ENCODE measurements at places on chromosomes 3 and 15.

DNA sequence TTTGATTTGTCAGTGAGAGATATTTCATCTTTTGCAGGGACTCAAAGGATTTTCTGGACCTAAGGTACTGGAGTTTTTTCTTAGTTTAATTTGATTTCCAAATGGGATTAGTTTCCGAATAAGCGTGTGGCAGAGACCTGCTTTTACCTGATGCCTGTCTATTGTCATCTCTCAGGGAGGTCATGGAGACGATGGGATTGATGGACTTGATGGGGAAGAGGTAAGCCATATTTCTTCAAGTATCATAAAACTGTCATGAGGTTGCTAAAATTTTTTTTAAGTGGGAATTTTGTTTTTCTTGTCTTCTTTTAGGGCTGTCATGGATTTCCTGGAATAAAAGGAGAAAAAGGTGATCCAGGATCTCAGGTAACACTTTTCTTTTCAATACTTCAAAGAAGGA is 60.5 kb downstream of the COL6A5 start:
- DNase-seq, result peak; percentile 76

GRCh38 chr3:72590732-72591221 is 257.5 kb downstream of the SHQ1 start:
- DNase-seq, result peak; percentile 27

GRCh38 chr3:71511037-71511436 is 72.5 kb downstream of the FOXP1 start:
- DNase-seq, result no peak

DNA sequence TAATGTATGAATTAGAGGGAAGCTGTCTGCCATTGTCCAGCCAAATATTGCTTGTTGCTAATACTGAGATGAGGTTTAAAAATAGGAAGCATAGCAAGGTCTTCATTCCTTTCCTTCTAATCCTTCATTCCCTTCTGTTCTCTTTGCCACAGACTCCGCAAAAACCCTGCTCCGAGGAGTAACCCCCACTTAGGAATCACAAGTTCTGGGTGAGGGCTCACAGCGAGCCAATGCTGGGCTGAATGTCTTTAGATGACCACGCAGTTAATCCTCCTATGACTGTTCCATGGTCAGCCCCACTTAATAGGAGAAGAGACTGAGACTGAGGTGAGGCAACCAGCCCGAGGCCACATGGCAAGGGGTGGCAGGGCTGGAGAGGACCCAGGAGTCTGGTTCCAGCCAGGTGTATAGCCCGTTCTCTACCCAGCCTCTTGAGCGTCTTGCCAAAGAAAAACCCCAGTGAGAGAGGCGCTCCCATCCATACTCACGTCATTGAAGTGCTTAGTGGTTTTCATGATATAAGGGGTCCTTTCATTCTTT is 44.9 kb upstream of the CTSH start:
- DNase-seq, result no peak

- no peak for DNase-seq
These were observed 25.1 kb downstream of the PCSK6 start for GRCh38 chr15:101464256-101464998.

DNA sequence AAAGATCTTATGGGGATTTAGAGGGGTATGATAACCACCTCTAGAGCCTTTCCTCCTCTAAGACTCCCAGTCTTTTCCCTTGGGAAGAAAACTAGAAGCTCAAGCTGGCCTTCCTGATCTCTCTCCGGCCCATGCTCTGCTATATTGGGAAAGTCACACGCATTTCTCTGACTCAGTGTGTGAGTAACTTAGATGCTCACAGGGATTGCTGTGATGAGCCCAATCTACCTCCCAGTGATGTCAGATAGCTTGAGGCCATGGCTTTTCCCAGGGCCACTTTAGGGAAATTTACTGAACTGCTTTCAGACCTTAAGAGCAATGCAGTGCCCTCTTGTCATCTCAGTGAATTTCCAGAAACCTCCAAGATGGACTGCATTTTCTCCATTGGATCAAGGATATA is 8.6 kb upstream of the ST8SIA2 start:
- DNase-seq, result no peak

DNA sequence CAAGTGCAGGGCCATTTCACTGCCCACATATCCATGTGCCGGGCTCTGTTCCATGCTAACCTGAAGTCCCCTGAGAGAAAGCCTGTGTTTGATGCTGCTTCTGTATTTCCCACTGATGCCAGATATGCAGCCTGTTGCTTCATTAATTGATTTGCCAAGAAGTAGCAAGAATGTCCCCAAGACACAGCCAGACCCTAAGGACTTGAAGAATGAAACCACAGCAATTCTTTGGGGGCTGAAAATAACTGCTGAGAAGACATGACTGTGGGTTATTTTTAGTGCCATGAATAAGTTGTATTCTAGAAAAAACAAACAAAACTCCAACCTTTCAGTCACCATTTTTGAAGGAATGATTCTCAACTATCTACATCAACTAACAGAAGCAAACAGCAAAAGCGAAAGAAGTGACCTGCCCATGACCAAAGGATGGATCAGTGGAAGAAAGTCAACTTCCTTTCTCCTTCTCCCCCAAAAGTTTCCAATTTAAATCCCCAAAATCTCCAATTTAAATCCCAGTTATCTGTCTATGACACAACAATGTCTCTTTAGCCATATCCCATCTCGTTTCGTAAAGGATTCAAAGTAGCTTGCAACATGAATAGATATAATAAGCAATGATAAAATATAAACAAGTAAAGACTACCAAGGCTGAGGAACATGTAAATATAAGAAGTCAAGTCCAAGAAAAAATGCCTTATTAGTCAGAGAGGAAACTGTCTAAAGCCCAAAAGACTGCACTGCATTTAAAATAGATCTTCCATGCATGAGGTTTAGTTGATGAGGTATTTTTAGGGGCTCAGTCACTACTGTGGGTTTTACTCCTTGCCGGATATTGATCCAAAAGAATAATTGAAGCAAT is 226.8 kb downstream of the DTWD1 start:
- no peak for DNase-seq

DNA sequence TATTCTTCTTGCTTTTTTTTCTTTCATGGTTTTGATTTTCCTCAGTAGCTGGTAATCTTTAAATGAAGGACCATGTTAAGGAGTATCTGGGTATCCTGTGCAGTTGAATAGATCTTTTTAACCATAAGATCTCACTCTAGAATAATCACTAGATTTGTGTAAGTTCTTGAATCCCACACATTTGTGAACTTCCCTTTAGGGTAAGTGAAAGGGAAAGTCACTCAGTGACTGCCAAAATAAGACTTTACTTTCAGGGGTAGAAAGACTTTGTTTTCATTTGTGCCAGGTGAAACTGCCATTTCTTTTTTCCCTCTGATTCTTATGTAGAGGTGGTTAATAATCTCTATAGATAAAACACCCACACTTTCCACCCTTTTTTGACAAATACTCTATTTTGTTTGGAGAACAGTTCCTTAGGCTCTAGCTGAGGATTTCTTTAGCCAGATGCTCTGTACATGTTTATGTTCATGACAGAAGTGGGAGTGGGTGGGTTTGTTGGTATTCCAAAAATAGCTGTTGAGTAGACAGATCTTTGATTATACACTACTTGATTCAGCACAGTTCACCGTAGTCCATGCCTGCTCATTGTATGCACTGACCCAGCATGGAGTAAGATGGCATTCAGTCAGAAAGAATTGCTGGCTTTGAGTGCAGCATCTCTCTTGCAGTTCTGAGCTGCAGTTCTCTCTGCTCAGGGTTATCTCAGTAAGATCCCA is 28.5 kb downstream of the LRRC49 start:
- no peak for DNase-seq

- no peak for DNase-seq
These were observed 33.6 kb upstream of the APH1B start for GRCh38 chr15:63243776-63244175.

DNA sequence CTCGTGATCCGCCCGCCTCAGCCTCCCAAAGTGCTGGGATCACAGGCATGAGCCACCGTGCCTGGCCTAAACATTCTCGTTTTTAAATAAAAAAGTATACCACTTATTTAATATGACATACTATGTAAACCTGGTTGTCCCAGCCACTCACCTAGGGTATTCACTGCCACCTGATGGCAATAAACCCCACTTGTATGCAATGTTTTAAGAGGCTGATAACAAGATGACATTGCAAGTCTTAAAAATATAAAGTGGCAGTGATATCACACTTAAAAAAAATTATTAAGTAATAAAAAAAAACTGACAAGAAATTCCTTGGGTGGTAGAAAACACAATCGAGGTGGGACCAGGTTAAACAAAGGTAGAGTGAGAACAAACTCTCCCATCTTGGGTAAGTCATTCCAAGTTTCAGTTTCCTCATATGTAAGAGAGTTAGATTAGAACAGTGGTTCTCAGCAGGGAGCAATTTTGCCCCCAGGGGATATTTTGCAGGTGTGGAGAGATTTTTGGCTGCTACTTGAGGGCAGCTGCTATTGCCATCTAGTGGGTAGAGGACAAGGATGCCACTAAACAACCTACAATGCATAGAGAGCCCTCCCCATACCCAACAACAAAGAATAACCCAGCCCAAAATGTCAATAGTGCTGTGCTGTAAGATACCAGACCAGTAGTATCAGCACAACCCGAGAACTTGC is 14.5 kb downstream of the ARF4 start:
- DNase-seq, result no peak

DNA sequence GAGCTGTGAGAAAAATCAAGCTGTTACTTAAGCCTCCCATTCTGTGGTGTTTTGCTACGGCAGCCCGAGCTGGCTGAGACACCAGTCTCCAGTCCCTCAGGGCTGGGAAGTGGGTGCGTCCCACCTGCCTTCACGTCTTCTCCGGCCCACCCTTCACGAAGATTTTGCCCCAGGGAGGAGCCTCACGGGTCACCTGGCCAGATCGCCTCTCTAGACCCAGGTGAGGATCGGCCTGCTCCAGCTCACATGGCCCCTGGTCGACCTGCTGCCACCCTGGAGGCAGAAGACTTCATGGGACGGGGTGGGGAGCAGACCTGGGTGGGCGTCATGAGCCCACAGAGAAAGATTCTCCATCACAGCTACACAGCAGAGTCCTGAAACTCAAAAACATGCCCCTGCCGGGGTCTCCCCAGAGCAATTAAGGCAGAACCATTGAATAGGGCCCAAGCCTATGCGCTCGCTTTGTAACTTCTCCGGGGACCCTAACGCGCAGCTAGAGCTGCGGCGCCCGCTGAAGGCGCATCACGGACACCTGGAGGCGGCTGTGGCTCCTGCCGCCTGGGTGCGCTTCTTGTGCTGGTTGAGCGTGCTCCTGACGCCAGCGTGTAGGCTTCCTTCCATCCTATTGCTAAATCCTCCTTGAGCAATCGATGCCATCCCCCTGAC is 92.6 kb upstream of the ALDH1A3 start:
- no peak for DNase-seq

- DNase-seq, result no peak
These were observed 9.5 kb downstream of the CAV3 start for GRCh38 chr3:8743021-8743601.

DNA sequence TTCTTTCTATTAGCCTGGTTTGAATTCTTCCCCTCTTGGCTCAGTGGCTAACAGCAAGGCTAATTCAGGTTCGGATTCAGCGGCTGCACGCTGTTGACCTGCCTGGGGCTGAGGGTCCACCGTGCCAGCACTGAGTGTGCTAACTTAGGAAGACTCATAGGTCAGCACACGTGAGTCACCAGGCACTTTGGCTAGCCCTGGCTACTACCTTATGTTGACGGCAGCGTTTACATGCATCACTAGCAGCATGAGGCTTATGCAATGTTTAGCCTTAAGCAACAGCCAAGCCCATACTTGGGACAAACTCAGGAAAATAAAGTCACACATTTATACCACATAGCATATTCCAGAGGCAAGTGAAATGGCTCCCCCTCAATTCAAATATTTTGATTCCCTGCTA is 137.7 kb downstream of the RAB11A start:
- DNase-seq, result no peak

- DNase-seq, result no peak
These were observed 225.2 kb downstream of the ADAMTS17 start for GRCh38 chr15:100116416-100117190.

DNA sequence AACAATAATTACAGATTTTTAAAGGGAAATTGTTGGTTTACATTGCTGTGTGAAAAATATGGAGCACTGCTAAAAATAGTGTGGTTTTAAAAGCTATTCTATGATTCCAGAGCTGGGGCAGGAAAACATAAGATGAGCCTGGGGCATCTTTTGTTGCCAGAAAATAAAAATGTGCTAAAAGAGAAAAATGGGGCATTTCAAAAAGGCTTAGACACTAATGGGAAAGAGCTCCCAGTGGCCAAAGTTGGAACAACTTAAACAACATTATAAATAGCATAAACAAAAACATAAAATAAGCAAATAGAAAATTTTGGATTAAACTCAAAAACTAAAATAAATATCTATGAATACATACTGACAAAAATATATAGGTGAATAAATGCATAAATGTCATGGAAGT is 478.9 kb downstream of the NLGN1 start:
- DNase-seq, result no peak

Data from SK-N-DZ (cell line).